Activated CD8-positive, alpha-beta memory T cell treated with anti-CD3 and anti-CD28 coated beads for 48 hours (primary cell): ENCODE measurements at places on chromosomes 12 and 14.

DNA sequence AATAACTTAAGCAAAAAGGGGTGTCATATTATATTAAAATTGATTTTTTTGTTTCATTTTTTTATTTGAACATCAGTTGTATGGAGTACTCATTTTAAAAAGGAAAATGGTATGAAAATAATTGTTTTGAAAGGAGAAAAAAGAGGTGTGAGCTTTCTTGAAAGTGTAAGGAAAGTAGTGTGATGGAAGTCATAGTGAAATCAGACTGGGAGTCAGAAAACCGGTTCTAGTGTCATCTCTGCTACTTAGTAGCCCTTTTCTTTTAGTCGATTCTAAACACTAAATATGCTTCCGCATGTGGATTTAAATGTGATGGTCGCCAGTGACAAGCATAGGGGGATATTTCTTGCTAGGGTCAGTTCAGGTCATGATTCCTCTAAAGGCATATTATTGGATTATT, 1.8 kb upstream of the DYRK2 start:
- no peak for DNase-seq

- DNase-seq = no peak
Measured at GRCh38 chr12:57139796-57140649, 7.4 kb downstream of the LRP1-AS start.

DNA sequence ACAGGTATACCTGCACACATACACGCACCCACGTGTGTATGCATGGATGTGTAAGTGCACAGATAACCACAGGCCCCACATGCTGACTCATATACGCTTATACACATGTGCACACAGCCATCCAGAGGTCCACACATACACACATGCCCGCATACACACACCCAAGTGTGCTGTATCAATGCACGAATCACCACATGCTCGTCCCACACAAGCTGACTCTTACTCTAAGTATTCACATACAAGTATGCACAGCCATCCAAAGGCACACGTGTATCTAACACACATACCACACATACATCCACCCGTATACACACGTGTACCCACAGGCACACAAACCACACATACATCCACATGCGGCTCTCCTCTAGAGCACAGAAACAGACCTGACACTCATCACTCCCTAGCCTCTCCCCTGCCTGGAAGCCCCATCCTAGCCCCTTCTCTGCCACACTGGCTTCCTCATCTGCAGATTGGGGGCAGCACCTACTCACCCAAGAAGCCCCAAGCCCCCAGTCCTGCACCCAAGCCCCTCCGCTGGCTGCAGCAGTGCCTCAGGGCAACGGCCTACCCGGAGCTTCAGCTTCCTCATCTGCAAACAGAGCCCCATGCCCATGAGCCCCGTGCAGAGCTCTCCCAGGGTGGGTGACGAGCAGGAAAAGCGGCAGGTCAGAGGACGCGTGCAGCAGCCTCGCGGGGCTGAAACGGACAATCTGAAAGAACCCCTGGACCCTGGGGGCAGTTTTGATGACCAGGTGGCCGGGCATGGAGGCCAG, 105.4 kb downstream of the NCOR2 start:
- DNase-seq = no peak

DNA sequence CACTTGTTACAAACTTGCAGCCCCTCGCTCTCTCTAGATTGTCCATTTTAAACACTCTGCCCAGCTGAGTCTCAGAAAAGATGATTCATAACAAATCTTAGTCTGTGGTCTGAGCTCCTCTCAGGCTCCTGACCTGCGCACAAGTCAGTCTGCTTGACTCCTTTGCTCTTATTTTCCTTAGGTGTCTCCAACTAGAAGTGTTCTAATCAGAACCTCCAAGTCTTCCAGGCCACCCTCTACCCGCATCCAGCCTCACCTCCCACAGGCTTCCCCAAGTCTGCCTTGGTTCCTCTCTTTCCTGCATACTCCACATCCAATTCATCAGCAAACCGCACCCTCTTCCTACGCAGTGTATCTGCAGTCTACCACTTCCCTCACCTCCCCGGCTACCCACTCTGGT, 42.4 kb upstream of the BDKRB2 start:
- no peak for DNase-seq

- DNase-seq = no peak
Measured at GRCh38 chr14:76771437-76771980, 10.2 kb downstream of the VASH1 start.

- DNase-seq = no peak
Measured at GRCh38 chr12:23891115-23891514, 58.4 kb downstream of the SOX5 start.
